CD8-positive, alpha-beta memory T cell (primary cell): ENCODE measurements at places on chromosomes 2 and 18. TPM values are rescaled to one million over a fixed set of nuclear protein-coding genes. Genes with fewer than 3 reads are reported as not detected.

The WIPF1 gene
- 317 TPM for total RNA-seq

DNA sequence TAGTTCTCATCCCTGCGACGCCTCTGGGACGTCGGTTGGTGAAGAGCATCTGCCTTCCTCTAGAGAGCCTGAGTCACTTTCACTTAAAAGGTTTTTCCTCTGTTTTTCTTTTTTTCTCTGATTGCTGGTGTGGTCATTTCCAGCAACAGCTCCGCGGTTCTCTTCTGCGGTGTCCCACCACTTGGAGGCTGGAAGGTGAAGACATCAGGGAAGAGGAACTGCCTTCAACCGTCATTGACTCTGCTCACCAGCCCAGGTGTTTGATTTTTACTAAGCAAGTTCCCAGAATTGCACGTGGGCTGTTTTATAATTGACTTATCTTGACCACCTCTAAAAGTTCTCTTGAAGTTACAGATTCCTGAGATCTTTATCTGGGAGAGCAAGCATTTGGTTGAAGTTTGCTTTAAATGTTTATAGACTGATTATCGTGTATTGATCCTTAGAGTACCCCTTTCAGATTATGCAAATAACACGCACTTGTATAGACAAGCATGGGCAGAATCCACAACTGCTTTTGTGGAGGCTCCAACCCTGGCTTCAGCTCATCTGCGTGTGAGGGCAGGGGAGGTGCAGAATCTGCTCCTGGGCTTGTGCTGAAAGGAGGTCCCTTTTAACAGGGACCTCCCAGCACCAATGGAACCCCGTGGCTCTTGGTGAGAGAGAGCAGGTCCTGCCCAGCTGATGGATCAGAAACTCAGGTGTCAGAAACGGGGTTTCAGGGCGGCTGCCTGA, 3.5 kb downstream of the CTDP1 start:
- DNase-seq: no peak
- H3K4me3 ChIP-seq: no peak overlapping the region
- H3K27ac ChIP-seq: no peak overlapping the region

The ADRA2B gene
- total RNA-seq: 0.07 TPM

GRCh38 chr2:238055841-238056240, 5.0 kb upstream of the SCLY start:
- no peak overlapping the region for H3K27ac ChIP-seq
- H3K36me3 ChIP-seq: no peaks in the 10 kb centered on the region
- no peak overlapping the region for H3K4me3 ChIP-seq
- H3K4me1 ChIP-seq: peaks cover 12% of the 10 kb centered on the region
- no peak for DNase-seq

GRCh38 chr2:23505984-23506380, 121.0 kb downstream of the KLHL29 start:
- no peaks in the 10 kb centered on the region for H3K36me3 ChIP-seq
- DNase-seq: no peak
- no peak overlapping the region for H3K27ac ChIP-seq
- H3K4me1 ChIP-seq: no peaks in the 10 kb centered on the region
- H3K27me3 ChIP-seq: no peaks in the 10 kb centered on the region

- no peak overlapping the region for H3K27ac ChIP-seq
- no peak for DNase-seq
- no peaks in the 10 kb centered on the region for H3K4me1 ChIP-seq
- H3K27me3 ChIP-seq: no peaks in the 10 kb centered on the region
- H3K36me3 ChIP-seq: no peaks in the 10 kb centered on the region
- H3K4me3 ChIP-seq: no peak overlapping the region
These were observed 61.3 kb upstream of the SLC8A1 start for GRCh38 chr2:40513201-40513600.

DNA sequence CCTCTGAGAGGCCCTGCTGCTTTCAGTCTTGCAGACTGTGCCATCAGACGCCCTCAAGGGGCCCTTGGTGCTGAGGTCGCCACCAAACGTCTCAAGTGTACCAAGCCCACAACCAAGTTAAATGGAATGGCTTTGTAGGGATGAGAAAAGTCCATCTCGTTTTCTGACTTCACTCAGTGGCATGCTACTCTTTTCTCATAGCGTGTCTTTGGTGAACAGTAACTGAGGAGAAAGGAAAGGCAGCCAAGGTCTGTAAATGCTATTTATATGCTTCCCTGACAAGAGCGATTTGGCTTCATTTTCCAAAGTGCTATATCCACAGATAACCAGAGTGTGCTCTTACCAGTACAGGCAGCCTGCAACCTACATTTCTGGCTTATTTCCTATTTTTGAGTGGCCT, 123.0 kb downstream of the MTX2 start:
- no peak overlapping the region for H3K4me3 ChIP-seq
- no peaks in the 10 kb centered on the region for H3K4me1 ChIP-seq
- no peak for DNase-seq
- no peaks in the 10 kb centered on the region for H3K36me3 ChIP-seq
- H3K27ac ChIP-seq: no peak overlapping the region
- H3K27me3 ChIP-seq: no peaks in the 10 kb centered on the region

DNA sequence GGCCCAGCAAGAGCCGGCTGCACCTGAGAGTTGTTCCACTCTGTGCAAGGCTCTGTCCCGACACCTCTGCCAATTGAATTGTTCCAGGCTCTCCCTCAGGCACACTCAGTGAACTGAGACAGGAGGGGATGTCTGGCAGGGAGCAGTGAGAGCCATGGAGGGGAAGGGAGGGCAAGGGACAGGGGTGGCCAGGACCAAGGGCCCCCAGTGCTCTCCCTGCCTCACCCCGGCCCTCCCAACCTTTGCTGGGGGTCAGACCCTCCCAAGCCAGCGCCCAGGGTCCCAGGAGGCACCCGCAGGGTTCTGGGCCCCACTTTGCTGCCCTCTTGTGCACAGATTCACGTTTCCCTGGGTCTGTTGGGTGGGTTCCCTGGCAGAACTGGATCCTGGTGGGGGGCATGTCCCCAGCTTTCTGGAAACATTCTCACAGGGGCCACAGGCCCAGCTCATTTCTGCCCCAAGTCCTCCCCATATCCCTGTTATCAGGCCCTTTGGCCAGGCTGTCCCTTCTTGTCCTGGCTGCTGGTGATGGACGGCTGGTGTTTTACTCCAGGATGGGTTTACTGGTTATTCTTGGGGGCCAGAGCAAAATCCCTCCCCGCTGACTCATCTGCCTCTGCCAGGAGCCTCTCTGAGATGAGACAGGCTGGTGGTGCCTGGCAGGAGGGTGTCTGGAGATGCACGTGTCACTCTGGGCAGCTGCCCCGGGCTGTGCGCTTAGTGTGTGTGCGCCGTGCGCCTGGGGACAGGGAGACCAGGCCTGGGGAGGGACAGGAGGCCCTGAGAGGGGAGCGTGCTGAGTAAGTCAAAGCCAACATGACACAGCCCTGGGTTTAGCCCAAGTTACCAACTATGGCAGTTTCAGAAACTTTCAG, 136.5 kb upstream of the CTDP1 start:
- H3K4me3 ChIP-seq: no peak overlapping the region
- no peak for DNase-seq
- H3K4me1 ChIP-seq: no peaks in the 10 kb centered on the region
- no peak overlapping the region for H3K27ac ChIP-seq
- H3K27me3 ChIP-seq: no peaks in the 10 kb centered on the region

DNA sequence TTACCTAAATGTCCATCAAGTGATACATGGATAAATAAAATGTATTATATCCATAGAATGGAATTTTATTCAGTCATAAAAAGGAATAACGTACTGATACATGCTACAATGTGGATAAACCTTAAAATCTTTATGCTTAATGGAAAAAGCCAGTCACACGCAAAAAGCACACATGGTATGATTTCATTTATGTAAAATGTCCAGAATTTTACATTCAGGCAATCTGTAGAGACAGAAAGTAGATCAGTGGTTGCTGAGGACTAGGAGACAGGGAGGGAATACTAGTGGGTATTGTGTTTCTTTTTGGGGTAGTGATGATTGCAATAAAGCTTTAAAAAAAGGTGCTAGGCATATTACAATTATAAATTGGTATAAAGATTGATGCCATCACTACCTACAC, 30.7 kb upstream of the CD302 start:
- no peaks in the 10 kb centered on the region for H3K36me3 ChIP-seq
- H3K4me3 ChIP-seq: no peak overlapping the region
- H3K27ac ChIP-seq: no peak overlapping the region
- H3K27me3 ChIP-seq: no peaks in the 10 kb centered on the region

GRCh38 chr2:178825183-178825582, 18.0 kb upstream of the TTN start:
- H3K27ac ChIP-seq: no peak overlapping the region
- no peaks in the 10 kb centered on the region for H3K27me3 ChIP-seq
- no peak overlapping the region for H3K4me3 ChIP-seq
- H3K36me3 ChIP-seq: no peaks in the 10 kb centered on the region
- peaks cover 6% of the 10 kb centered on the region for H3K4me1 ChIP-seq

The GALNT14 gene
- total RNA-seq: 0.74 TPM

The POTEC gene
- not detected for total RNA-seq

The NDC80 gene
- total RNA-seq: 41.6 TPM

- no peaks in the 10 kb centered on the region for H3K36me3 ChIP-seq
- H3K4me3 ChIP-seq: peak overlapping the region; percentile 26
- H3K27ac ChIP-seq: no peak overlapping the region
- DNase-seq: no peak
- H3K27me3 ChIP-seq: no peaks in the 10 kb centered on the region
These were observed 76.7 kb downstream of the TGIF1 start for GRCh38 chr18:3526421-3527354.

GRCh38 chr2:506451-506850, 170.8 kb downstream of the TMEM18 start:
- H3K36me3 ChIP-seq: no peaks in the 10 kb centered on the region
- no peak overlapping the region for H3K4me3 ChIP-seq
- DNase-seq: no peak
- no peaks in the 10 kb centered on the region for H3K27me3 ChIP-seq

- no peaks in the 10 kb centered on the region for H3K36me3 ChIP-seq
- H3K4me3 ChIP-seq: no peak overlapping the region
- no peaks in the 10 kb centered on the region for H3K4me1 ChIP-seq
- H3K27ac ChIP-seq: no peak overlapping the region
- no peak for DNase-seq
These were observed 303.5 kb downstream of the HRH4 start for GRCh38 chr18:24763765-24764513.

DNA sequence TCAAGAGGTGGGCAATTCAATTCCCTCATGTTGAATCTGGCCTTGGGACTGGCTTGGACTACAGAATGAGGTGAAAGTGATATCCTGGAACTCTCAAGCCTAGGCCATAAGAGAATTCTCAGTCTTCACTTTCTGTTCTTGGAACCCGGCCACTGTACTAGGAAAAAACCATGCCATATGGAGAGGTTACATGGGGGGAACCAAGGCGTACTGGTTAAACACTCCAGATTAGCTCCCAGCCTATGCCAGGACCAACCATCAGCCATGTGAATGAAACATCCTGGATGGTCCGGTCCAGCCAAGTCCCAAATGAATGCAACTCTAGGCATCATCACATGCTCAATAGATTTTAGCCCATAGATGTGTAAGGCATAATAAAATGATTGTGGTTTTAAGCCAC, 56.4 kb downstream of the ZNF385B start:
- DNase-seq: no peak
- H3K27me3 ChIP-seq: no peaks in the 10 kb centered on the region
- H3K36me3 ChIP-seq: no peaks in the 10 kb centered on the region
- H3K4me3 ChIP-seq: no peak overlapping the region
- no peaks in the 10 kb centered on the region for H3K4me1 ChIP-seq

DNA sequence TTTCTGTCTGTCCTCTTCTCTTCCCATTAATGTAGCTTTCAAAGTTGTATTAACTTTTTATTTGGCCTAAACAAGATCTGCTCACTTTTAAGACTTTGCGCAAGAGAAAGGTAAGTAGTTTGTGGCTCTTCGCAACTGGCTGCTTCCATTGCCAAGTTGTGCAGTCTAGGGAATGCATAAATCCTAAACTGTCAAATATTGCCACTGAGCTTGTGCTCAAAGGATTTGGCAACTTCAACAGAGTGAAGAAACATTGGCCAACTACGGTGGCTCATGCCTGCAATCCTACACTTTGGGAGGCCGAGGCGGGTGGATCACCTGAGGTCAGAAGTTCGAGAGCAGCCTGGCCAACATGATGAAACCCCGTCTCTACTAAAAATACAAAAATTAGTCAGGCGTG, 826.4 kb downstream of the EPHA4 start:
- H3K4me1 ChIP-seq: no peaks in the 10 kb centered on the region
- H3K36me3 ChIP-seq: no peaks in the 10 kb centered on the region
- DNase-seq: no peak
- H3K4me3 ChIP-seq: no peak overlapping the region
- H3K27me3 ChIP-seq: no peaks in the 10 kb centered on the region

GRCh38 chr18:4264347-4264791, 190.7 kb downstream of the DLGAP1 start:
- H3K27me3 ChIP-seq: no peaks in the 10 kb centered on the region
- no peak overlapping the region for H3K27ac ChIP-seq
- H3K4me3 ChIP-seq: no peak overlapping the region
- DNase-seq: no peak

The TANC1 gene
- total RNA-seq: 0.13 TPM

DNA sequence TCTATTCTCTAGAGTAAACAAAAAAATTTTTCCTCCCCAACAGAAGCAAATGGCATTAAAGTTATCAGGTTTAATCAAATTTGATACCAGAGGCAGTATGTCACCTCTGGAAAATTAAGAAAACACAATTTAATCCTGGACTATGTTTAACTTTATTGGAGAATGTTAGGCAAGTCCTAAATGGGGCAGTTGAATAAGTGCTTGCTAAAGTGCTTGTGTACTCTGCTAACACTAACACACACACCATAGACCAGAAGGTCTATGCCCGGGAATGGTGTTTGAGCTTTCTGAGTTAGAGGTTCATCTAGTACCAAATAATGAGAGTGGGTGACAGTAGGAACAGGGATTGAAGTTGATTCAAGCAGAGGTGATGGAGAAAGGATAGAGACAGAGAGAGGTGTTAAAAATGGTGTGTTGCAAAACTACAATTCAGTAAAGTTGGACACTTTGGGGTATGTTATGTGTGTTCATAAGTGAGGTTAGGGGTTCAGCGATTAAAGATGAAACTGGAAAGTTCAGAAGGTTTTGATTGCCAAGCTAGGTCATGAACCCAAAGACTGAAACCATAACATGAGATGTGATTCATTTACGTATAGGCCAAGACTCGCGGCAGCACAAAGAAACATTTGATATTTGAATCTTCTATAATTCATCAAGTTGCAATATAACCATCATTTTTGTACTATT, 40.5 kb upstream of the PEX13 start:
- no peak overlapping the region for H3K27ac ChIP-seq
- no peak for DNase-seq
- no peaks in the 10 kb centered on the region for H3K27me3 ChIP-seq
- no peak overlapping the region for H3K4me3 ChIP-seq
- H3K36me3 ChIP-seq: no peaks in the 10 kb centered on the region

DNA sequence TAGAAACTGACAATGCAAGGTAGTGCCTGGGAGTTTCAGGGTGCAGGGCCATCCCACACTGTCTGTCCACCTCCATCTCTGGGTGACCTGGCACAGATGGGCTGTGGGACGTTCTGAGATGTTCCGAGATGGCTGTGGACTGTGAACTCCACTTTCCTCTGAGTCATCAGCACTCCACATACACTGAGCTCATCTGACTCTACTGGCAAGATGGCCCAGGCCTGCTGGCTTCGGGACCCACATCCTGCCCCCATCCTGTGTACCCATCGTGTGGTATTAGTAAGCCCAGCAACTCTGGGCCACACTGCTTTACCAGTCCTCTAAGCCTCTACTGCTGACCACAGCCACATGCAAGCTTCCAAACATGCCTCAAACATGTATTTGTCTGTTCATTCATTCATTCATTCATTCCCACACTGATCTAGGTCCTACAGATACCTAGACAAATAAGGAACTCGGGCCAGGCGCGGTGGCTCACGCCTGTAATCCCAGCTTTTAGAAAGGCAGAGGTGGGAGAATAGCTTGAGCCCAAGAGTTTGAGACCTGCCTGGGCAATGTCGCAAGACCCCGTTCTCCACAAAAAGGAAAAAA, 124.8 kb upstream of the CXCR4 start:
- H3K4me3 ChIP-seq: no peak overlapping the region
- H3K27ac ChIP-seq: no peak overlapping the region
- no peaks in the 10 kb centered on the region for H3K36me3 ChIP-seq
- DNase-seq: no peak
- peaks cover 40% of the 10 kb centered on the region for H3K4me1 ChIP-seq

The EN1 gene
- not detected for total RNA-seq
